ENCODE measurements at places on chromosomes 2 and 18. TPM values are rescaled to one million over a fixed set of nuclear protein-coding genes. Genes with fewer than 3 reads are reported as not detected.

DNA sequence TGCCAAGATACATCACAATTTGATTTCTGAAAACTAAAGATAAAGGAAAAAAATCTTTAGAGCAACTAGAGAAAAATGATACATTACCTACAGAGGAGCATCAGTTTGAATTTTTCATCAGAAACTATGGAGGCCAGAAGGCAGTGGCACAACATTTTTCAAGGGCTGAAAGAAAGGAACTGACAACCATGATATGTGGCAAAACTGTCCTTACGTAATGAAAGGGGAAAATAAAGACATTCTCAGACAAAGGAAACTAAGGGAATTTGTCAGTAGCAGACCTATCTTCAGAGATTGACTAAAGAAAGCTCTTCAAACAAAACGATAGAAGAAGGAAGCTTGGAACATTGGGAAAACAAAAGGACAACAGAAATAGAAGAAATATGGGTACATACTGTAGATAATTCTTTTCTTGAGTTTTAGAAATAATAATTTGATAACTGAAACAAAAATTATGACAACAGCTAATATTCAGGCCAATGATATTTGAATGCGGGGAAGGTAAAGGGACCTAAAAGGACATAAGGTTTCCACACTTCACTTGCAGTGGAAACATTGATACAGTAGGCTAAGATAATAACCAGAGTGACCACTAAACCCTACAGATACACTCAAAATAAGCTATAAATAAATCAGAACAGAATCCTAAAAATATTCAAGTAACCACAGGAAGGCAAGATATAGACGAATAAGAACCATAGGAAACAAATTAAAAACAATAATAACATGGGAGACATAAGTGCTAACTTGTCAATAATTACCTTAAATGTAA lies 70.0 kb upstream of the NPAS2 start:
- no peak overlapping the region for H3K27ac ChIP-seq
- no peak overlapping the region for H3K4me3 ChIP-seq
- no peaks in the 10 kb centered on the region for H3K4me1 ChIP-seq
- H3K36me3 ChIP-seq, result no peaks in the 10 kb centered on the region

GRCh38 chr2:111642586-111643327 lies 241.2 kb downstream of the ANAPC1 start:
- no peak overlapping the region for H3K27ac ChIP-seq
- H3K4me1 ChIP-seq, result no peaks in the 10 kb centered on the region
- no peak for DNase-seq
- no peaks in the 10 kb centered on the region for H3K36me3 ChIP-seq
- H3K27me3 ChIP-seq, result no peaks in the 10 kb centered on the region

GRCh38 chr2:46471-47345 lies at the start of gene FAM110C:
Gene FAM110C (minus strand): TSS chr2:46505. CDS start chr2:46385, 120 bp downstream.
- no peak for DNase-seq
- peak within 1 kb of the TSS; percentile 51 for H3K4me3 ChIP-seq
- H3K36me3 ChIP-seq, result no peaks in the 10 kb centered on the region
- peak within 1 kb of the TSS; percentile 28 for H3K27ac ChIP-seq

DNA sequence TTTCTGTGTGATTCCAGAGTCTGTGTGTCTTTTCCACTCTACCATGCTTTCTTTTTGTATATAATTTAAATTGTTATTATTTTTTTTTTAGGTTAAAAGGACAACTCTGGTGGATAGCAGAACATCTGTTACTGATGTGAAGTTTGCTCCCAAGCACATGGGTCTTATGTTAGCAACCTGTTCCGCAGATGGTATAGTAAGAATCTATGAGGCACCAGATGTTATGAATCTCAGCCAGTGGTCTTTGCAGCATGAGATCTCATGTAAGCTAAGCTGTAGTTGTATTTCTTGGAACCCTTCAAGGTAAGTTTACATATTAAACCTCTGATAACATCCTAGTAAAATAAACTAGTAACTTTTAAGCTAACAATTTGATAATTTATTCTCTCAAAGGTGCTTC lies 15.3 kb downstream of the SEH1L start:
- no peak for DNase-seq
- no peaks in the 10 kb centered on the region for H3K4me1 ChIP-seq
- no peaks in the 10 kb centered on the region for H3K27me3 ChIP-seq
- peaks cover 47% of the 10 kb centered on the region for H3K36me3 ChIP-seq
- H3K4me3 ChIP-seq, result no peak overlapping the region

GRCh38 chr2:40148334-40148733 lies 303.6 kb downstream of the SLC8A1 start:
- H3K4me1 ChIP-seq, result no peaks in the 10 kb centered on the region
- DNase-seq, result no peak
- H3K27ac ChIP-seq, result no peak overlapping the region
- H3K27me3 ChIP-seq, result peaks cover 62% of the 10 kb centered on the region
- no peaks in the 10 kb centered on the region for H3K36me3 ChIP-seq

- peaks cover 5% of the 10 kb centered on the region for H3K4me1 ChIP-seq
- no peak for DNase-seq
- no peaks in the 10 kb centered on the region for H3K36me3 ChIP-seq
- H3K27me3 ChIP-seq, result peaks cover 31% of the 10 kb centered on the region
- no peak overlapping the region for H3K27ac ChIP-seq
- peak overlapping the region; percentile 24 for H3K4me3 ChIP-seq
Measured at GRCh38 chr2:232928551-232929302, 58.7 kb downstream of the SNORC start.

The ALPG gene
- not detected for total RNA-seq

- DNase-seq, result peak; percentile 11
- no peaks in the 10 kb centered on the region for H3K27me3 ChIP-seq
- H3K27ac ChIP-seq, result no peak overlapping the region
- peaks cover 4% of the 10 kb centered on the region for H3K4me1 ChIP-seq
Measured at GRCh38 chr2:168515502-168515901, 59.4 kb downstream of the CERS6 start.

DNA sequence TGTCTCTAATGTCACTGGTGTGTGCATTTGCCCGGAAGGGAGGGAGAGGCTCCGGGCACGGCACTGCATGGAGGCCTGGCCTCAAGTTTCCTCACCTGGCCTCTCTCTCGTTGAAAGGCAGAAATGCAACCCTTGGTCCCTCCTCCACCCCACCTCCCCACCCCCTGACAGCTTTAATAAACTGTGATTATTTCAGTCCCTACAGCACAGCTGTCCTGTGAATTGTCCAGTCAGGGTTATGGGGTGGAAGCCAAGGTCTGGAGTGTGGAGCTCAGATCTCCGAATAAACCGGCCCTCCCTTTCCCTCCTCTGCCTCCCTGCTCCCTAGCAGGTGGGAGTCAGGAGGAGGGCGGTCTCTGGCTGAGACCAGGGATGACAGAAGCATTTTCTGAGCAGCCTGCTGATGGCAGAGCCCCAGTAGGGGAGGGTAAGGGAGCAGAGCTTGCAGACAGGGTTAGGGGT lies 199.2 kb upstream of the SMAD2 start:
- no peak for DNase-seq
- no peak overlapping the region for H3K27ac ChIP-seq
- no peaks in the 10 kb centered on the region for H3K4me1 ChIP-seq

- no peak overlapping the region for H3K27ac ChIP-seq
- no peak overlapping the region for H3K4me3 ChIP-seq
- peak; percentile 75 for DNase-seq
- H3K36me3 ChIP-seq, result peaks cover 5% of the 10 kb centered on the region
- H3K27me3 ChIP-seq, result no peaks in the 10 kb centered on the region
Measured at GRCh38 chr2:10048501-10049171, 5.3 kb downstream of the KLF11 start.

Data from A673 (cell line).